Activated T-helper 17 cell treated with anti-CD3 and anti-CD28 coated beads, Interleukin-2, amount 50 U/mL, for 72 hours (primary cell): ENCODE measurements at places on chromosomes 16 and 17. TPM values are rescaled to one million over a fixed set of nuclear protein-coding genes. Genes with fewer than 3 reads are reported as not detected.

Gene PDE6G
- 1.6 TPM for total RNA-seq

Gene HS3ST2
- not detected for total RNA-seq

Gene ZNF18
- total RNA-seq, result 5.1 TPM

Gene CHRNE
- total RNA-seq, result 0.69 TPM

DNA sequence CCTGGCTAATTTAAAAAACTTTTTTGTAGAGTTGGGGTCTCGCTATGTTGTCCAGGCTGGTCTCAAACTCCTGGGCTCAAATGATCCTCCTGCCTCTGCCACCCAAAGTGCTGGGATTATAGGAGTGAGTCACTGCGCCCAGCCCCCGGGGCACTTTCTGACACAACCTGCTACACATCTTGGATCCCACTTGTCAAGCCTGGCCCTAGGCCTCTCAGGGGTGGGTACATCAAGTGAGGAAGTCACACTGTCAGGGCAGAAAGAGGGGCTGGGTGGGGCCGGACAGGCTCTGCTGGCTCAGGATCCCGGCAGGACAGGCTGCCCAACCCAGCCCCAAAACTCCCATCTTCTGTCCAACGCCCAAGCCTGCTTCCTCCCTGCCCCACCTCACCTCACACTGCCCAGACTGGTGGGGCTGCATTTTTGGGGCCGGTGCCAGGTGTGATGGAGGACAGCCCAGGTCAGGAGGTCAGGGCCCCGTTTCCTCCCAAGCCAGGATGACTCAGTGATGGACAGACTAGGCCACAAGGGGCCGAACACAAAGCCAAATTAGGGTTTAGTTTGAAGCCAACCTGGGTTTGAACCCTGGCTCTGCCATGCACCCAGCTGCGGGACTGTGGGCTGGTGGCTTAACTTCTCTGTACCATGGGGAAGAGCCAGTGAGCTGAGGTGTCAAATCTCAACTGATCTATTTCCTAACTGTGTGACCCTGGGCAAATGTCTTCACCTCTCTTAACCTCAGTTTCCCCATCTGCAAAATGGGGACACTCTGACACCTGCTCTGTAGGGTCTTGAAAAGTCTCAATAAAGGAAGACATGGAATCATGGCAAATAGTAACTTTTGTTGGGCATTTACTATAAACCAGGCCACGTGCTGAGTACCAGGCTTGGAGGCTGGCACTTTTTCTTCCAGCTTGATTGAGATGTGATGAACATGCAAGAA is 8.9 kb upstream of the PPL start:
- ATAC-seq, result no peak

- ATAC-seq, result no peak
Measured at GRCh38 chr16:88514070-88514469, 56.1 kb upstream of the ZC3H18 start.

- peak; percentile 92 for ATAC-seq
Measured at GRCh38 chr17:1275962-1276736, 3.3 kb upstream of the TRARG1 start.
